ENCODE measurements at places on chromosomes 12 and 14.

- DNase-seq: no peak
Measured at GRCh38 chr14:65792208-65792905, 379.8 kb downstream of the FUT8 start.

GRCh38 chr14:60215520-60216420 is 33.3 kb upstream of the PPM1A start:
- no peak for DNase-seq

- DNase-seq: no peak
Measured at GRCh38 chr12:93753838-93754429, 76.8 kb downstream of the CRADD start.

DNA sequence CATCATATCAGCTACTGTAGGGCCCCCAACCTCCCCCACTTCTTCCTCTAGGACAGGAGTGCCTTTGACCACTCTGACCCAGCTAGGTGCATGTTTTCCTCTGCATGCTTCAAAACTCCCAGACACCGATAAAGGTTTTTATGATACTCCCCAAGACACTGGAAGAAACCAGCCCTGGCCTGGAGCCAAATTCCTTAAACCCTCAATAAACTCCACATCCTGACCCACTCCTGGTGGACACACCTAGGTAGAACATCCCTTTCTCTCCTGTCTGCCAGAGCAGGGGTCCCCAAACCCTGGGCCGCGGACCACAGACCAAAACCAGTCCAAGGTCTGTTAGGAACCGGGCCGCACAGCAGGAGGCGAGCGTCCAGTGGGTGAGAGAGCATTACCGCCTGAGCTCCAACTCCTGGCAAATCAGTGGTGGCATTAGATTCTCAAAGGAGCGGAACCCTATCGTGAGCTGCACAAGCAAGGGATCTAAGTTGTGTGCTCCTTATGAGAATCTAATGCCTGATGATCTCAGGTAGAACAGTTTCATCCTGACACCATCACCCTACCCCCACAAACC is 49.6 kb downstream of the NT5DC3 start:
- DNase-seq: no peak

GRCh38 chr12:30213166-30213565 is 429.4 kb upstream of the TMTC1 start:
- DNase-seq: no peak

GRCh38 chr14:22282949-22283348 is 306.1 kb downstream of the DAD1 start:
- DNase-seq: no peak

- DNase-seq: no peak
Measured at GRCh38 chr12:12612358-12612757, 682 bp downstream of the CREBL2 start.

- no peak for DNase-seq
Measured at GRCh38 chr12:11891346-11891745, 179.4 kb upstream of the BCL2L14 start.

DNA sequence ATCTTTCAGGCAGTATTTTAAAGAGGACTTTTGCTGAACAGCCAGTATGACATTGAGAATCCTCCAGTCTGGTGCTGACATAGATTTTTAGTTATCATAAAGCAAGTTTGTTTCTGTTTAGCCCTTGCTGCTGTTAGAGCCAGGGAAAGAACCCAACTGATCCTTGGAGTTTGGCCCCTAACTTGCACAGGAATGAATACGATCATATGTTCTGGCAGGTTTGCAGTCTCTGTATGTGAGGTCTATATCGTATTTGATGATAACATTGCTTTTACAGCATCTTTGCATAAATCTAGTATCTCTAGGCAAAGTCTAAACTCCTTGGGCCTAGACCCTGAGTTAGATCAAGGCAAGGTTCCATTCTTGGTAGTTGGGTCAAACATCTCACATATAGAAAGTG is 4.3 kb upstream of the CCDC175 start:
- DNase-seq: no peak

DNA sequence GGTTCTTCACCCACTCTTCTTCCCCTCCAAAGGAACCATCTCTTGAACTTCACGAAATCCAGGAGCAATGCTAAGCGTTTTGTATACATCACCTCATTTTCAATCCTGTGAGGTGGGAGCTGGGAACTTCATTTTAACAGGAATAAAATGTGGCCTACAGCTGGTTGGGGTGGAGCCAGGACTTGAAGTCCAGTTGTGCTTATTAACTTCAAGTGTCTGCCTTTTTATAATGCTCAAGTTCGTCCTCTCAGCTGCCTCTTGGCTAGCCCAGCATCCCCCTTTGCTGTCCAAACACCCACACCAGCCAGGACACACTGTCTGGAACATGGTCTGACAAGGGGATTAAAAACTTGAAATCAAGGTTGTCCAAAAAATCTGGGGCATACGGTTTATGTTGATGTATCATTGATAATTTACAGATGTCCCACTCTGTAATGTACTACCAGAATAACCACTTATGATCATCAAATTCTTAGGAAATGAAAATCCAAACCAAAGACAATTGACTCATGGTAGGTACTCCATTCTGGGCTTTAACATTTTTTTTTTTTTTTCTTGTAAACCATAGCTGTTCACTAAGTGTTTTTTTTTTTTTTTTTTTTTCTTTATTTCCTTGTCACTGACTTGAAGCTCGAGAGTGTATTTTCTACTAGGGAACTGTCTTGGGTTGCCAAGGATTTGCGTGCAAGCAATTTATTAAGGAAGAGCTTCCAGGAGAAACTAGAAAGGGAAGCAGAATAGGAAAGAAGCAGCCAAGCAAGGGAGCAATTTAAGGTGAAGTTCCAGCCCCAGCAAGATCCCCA is 252.3 kb downstream of the EFCAB11 start:
- no peak for DNase-seq

- no peak for DNase-seq
Measured at GRCh38 chr12:6324936-6325750, 14.7 kb downstream of the PLEKHG6 start.

DNA sequence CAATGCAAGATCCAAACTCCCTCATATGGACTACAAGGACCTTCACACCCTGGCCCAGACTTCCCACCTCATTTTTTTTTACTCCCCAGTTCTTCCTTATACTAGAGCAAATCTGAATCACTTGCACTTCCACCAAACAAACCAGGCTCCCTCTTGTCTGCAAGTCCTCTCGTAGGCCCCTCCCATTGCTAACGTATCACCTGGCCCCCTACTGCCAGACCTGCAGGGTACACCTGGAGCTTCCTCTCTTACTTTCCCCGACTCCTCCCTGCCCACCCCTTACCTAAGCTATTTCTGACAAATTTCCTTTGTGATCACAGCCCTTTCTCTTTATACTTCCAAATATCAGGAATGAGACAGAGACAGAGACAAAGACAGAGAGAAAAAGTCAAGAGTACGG is 463.9 kb downstream of the GALC start:
- DNase-seq: no peak

GRCh38 chr12:96376865-96377264 is 23.4 kb downstream of the CDK17 start:
- DNase-seq: no peak

DNA sequence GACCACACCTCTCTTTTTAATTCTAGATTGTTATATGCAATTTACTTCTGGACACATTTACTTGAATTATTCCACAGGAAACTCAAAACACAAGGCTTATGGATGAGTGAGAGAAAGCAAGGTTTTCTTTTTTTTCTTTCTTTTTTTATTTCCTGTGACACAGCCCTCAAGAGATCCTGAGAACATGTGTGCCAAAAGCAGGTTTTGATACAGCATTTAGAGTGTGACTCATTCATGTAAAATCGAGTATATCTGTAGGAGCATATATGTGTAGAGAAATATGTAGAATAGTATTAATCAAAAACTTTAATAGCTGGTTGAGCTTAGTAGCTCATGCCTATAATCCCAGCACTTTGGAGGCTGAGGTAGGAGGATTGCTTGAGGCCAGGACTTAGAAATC is 4.4 kb upstream of the MAX start:
- DNase-seq: no peak

- no peak for DNase-seq
Measured at GRCh38 chr12:13725049-13725448, 256.4 kb downstream of the GRIN2B start.

DNA sequence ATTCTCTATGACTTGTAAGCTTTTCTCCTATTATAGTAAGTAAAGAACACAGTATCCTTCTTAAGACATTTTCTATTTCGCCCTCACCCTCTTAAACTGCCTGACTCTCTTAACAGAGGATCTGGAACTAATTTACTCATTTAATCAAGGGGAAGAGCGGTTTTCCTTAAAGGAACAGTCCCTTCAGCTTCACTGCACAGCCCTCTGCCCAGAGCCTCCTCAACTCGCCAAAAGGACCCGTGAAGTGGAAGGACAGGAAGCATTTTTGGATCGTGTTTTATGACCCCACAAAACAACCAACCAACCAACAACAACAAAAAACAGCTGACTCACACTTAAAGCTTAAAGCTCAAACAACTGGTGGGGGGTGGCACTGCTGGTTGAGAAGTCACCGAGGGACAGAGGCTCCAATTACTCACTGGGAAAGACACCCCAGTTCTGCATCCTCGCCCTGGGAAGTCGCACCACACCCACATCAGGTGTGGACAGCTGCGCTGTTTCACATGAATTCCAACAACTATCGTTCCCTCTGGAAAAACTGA is 35.7 kb downstream of the NID2 start:
- DNase-seq: no peak

DNA sequence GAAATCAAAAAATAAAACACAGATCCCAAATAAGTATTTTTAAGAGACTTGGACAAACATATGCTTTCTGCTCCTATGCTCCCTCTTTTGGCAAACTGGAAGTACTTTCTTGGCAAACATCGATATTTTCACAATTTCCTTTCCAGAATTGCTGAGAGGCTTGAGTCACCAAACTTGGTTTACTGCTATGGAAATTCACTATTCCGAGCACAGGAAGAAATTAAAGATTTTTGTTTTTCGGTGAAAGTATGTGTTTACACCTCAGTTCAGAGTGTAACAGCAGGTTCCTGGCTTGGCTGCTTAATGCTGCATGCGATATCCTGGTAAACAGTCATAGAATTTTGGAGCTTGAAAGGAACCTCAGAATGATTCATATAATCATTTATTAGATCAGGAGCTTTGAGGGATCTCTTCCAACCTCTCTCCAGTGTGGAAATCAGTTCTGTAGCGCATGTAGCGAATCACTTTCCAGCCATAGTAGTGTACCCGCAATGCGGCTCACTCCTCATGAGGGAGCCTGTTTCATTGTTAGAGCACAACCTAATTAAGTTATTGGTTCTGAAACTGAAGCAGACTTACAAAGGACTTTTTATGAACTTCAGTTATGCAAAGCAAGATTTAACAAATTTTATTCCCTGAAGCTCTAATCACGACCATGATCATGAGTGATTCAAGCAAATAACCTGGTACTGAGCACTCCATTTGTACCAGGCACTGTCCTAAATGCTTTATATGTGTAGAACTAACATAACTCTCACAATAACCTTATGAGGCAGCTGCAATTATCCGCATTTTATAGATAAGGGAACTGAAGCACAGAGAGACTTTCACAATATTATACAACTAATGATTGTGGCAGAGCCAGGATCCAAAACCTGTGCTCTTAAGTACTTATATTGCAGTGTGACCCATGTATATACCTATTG is 56.4 kb upstream of the ATP2A2 start:
- no peak for DNase-seq

GRCh38 chr14:90983560-90983959 is 76.9 kb downstream of the RPS6KA5 start:
- DNase-seq: no peak

DNA sequence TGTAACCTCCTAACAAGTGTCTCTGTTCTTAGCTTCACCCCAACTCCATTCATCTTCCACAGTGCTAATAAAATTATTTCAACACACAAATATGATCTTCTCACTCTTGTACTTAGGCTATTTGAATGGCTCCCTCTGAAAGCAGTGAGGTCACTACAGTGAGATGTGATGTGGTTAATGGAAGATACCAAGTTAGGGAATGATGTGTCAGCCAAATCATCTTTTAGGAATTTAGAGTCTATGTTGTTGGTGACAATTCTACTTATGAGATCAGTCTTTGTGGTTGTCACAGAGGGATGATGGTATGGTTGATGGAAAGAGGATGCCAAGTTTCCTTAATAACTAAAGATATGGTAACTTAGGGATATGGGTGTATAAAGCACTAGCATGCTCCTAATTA is 57.6 kb downstream of the POLR3B start:
- DNase-seq: no peak

DNA sequence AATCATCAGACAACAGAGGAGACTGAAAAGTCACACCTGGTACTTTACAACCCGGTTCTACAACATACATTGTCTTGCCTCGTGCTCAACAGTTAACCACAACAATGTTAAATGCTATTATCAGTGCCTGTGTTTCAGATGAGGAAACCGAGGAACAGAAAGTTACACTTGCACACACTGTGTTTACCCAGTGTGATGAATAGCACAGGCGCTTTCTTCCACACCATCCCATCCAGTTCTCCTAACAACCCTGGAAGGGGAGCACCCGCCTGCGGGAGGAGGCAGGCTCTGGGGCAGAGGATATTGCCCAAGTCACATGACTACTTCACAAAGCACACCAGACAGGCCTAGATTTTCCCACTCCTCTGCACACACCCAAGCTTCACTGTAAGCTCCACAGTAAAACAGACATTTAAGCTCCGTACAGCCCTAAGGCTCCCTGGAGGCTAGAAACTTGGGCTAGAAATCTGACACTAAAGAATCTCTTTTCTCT is 21.8 kb downstream of the NCKAP5L start:
- no peak for DNase-seq

DNA sequence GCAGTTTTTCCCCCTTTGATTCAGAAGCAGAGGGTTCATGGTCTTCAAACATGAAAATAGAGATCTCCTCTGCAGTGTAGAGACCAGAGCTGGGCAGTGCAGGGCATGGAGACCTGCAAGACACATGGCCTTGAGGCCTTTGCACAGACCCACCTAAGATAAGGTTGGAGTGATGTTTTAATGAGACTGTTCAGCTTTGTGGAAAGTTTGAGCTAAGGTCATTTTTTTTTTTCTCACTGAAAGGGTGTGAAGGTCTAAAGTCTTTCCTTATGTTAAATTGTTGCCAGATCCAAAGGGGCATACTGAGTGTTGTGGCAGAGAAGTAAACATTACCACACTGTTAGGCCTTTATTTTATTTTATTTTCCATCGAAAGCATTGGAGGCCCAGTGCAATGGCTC is 185.1 kb downstream of the MSRB3 start:
- DNase-seq: no peak
